ENCODE measurements at places on chromosomes 7 and 10.

- DNase-seq, result no peak
Observed at GRCh38 chr10:660970-661596, 28.4 kb downstream of the DIP2C start.

- DNase-seq, result no peak
Observed at GRCh38 chr10:114046087-114046458, 2.4 kb downstream of the ADRB1 start.

DNA sequence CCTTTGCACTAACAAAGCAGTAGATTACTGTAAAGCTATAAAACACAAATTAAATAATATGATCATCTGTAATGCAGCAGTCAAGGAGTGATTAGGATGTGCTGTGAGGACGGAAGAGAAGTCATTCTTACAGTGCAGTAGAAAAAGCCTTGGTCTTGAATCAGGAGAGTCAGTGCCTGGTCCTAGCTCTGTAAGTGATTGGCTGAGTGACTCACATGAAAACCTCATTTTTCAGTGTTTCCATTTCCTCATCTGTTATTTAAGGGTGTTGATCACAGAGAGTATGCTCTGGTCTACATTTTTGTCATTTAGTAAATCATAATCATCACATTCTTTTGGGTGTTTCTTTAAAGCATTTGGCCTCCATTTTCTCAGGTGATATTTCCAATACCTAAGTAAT lies 717.8 kb downstream of the LRMDA start:
- no peak for DNase-seq

DNA sequence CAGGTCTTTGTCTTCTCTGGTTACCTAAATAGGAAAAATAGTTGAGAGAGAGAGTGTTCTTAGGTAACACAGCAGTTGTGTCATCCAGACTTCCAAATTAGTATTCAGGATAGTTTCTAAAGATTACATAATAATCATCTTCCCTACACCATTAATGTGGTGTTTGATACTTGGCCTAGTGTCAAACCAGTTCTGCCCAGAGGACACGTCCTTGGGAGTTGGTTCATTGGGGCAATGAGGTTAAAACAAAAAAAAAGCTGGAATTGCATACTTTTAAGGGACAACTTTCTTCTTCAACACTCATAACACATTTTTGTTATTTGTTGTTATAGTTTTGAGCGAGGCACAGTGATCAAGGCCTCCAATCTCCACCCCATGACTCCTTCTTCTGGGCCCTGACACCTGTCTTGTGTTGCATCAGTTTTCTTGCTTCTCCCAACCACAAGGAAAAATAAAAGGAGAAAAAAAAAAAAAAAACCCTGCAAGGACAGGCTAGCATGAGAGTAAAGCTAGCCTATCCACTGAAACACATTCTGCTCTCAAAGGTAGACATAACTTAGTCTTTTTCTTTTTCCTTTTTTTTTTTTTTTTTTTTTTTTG lies 28.8 kb downstream of the STN1 start:
- no peak for DNase-seq

DNA sequence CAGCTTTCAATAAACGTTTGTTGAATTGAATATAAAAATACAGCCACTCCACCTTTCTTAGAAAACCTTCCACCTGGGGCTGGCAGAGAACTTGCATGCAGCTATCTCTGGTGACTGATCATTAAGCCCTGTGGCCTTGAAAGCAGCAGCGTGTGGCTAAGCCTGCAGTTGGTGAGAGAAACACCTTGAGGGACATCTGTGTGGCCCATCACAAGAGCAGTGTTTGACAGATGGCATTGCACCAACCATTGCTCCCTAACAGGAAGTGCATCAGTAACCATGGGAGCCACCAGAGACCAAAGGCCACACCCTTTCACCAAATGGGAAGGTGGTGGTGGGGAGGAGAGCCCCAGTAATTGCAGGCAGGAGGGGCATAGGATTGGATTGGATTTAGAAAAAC lies 22.4 kb downstream of the RHOBTB1 start:
- no peak for DNase-seq

- no peak for DNase-seq
Observed at GRCh38 chr10:112793202-112793921, 156.7 kb upstream of the TCF7L2 start.

DNA sequence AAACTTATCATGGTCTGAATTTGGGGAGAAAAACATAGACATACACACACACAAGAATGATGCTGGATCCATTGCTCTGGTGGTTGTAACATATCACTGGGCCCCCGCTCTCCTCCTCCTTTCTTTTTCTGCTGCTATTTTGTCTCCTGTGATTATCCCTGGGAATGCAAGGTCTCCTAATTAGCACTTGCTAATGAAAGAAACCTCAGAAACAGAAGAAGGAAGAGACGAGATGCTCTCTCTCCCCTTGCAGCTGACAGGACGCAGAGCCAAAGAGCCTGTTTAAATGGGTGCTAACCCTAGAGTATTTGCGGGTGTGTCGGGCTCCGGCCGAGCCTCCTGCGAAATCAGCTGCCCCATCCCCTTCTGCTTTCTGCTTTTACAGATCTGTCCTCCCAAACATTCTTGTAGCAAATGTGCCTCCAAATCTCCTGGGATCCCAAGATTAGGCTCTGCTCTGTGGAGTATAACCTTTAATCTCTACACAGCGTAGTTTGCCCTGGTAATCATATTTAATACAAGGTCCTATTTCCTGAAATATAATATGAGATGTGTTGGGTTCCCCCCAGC lies 81.5 kb downstream of the FRMPD2 start:
- no peak for DNase-seq

GRCh38 chr10:36383349-36383748 lies 741.3 kb upstream of the FZD8 start:
- no peak for DNase-seq

DNA sequence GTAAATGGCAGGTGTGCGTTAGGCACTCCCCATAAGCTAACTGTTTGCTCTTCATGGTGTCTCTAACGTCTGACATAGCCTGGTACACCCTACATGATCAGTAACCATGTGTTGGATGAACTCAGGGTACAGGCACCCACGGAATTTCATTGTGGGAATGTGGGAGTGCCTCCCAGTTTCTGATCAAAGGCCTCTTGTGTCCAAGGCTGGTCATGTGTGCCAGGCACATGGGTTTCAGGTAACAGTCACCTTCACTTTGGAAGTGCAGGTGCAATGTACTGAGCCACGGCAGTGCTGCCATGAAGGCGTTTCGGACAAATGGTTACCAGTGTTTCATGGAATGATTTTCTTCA lies 298.3 kb downstream of the DNAJB6 start:
- no peak for DNase-seq

- no peak for DNase-seq
Observed at GRCh38 chr10:49617121-49618020, 3.5 kb downstream of the CHAT start.

- DNase-seq, result no peak
Observed at GRCh38 chr7:25069900-25070443, 55.1 kb downstream of the CYCS start.

DNA sequence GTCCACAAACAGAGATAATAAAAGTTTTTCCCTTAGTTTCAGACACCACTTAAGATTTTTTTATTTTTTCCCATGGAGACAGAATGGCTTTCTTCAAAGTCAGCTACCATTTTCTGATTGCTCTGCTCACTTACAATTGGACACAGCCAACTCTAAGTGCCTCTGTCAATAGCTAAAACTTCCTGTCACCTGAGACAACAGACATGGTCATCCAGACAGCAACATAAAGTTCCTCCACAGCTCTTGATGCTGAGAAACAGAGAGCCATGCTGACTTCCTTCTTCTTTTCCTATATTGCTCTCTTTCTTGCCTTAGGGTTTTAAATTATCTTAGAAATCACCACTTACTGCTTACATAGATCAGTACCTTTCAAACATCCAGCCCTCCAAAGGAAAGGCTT lies 12.0 kb downstream of the ZNF800 start:
- no peak for DNase-seq

DNA sequence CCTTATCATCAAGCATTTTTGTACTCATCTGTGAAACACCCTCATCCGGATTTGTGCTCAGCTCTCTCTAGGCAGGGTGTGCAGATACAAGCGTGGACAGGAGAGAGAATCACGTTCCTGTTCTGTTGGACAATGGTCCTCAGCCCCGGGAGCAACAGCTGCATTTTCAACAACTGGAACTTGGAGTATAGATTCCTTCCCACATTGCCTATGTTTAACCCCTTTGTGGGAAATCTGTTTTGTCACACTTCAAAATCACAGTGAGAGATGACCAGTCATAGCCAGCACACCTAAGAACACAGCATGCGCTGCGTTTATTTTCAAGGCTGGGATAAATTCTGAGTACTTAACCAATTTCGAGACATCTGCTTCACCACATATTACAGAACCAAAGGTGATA lies 32.5 kb downstream of the MAP3K8 start:
- no peak for DNase-seq

DNA sequence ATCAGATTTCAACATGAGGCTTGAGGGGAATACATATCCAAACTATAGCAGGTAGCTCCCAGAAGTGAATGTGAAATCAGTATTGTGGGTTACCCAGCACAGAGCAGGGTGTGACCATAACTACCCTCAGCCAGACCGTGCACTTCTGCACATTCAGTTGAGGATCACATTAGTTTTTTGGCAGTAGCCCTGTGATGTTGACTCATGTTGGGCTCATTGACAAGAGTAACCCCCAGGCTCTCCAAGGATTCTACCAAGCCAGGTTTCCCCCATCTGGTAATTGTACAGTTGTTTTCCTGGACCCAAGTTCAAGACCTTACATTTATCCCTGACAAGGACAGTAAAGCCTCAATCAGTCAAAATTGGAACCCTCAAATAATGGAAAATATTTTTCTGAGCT lies 11.7 kb upstream of the CPA4 start:
- no peak for DNase-seq

DNA sequence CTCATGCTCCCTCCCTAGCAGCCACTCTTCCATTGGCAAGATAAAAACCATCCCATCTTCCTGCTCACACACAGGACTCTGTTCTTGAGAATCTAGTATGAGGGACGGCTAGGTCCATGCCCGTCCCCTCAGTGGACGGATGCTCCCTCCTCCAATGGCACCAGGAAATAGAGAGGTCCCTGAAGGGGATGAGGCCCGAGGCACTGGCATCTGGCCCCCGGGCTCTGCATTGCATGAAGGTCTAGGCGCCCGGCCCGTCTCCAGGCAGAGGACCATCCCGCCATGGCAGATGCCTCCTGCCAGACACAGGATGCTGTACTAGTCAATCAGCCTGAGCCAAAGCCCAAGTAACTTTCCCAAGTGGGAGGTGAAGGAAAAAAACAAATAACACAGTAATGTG lies 15.0 kb downstream of the PRKAG2 start:
- DNase-seq, result no peak

DNA sequence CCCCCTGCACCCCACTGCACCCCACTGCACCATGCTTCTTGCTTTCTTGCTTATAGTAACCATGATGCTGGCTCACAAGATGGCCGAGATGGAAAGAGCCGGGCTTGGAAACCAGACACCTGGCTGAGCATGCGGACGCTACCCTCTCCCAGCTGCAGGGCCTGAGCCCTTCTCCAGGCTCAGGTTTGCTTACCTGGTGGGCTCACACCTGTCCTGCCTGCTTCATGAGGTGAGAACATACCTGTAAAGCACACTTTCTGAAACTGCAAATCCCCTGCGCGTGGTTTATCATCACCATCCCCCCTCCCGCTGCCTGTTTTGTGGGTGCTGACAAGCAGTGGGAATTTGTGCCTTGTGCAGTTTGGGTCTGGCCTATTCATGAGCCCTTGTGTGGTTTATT lies 302.7 kb downstream of the GLRX3 start:
- no peak for DNase-seq

All from retinal pigment epithelial cell (primary cell).